Activated CD8-positive, alpha-beta T cell treated with anti-CD3 and anti-CD28 coated beads, Interleukin-2, amount 10 ng/mL, durations not matched to agents 7 days and 5 days (primary cell): ENCODE measurements at places on chromosomes 2 and 18. TPM values are rescaled to one million over a fixed set of nuclear protein-coding genes. Genes with fewer than 3 reads are reported as not detected.

Gene IFIH1
- 37.3 TPM for total RNA-seq

Gene CFAP53
- 0.21 TPM for total RNA-seq

Gene CENPA
- 58.1 TPM for total RNA-seq

Gene CABYR
- total RNA-seq = 0.97 TPM

Gene MDH1B
- 0.57 TPM for total RNA-seq

Gene FSIP2
- 0.26 TPM for total RNA-seq

Gene TXNDC2
- not detected for total RNA-seq

Gene AUP1
- total RNA-seq = 123 TPM

Gene SIX2
- total RNA-seq = not detected

Gene LYG1
- total RNA-seq = 1.4 TPM

Gene C2orf72
- 0.16 TPM for total RNA-seq

Gene LRRC30
- not detected for total RNA-seq

Gene CCDC85A
- not detected for total RNA-seq

Gene ANKRD36C
- total RNA-seq = 87.5 TPM

Gene SERPINB11
- total RNA-seq = not detected

Gene DYNAP
- total RNA-seq = not detected

Gene DES
- not detected for total RNA-seq

Gene LYG2
- total RNA-seq = not detected

Gene SIX3
- total RNA-seq = 0.10 TPM

Gene CHMP1B
- 21.1 TPM for total RNA-seq

Gene L3MBTL4
- not detected for total RNA-seq

Gene SLC14A1
- total RNA-seq = 2.4 TPM

Gene ARPC2
- 821 TPM for total RNA-seq

Gene PIGN
- total RNA-seq = 27.9 TPM

Gene ABCB11
- total RNA-seq = not detected

Gene MLPH
- total RNA-seq = not detected

Gene RND3
- not detected for total RNA-seq

Gene IMPACT
- 7.0 TPM for total RNA-seq

Gene CYP1B1
- 1.9 TPM for total RNA-seq

Gene SCN7A
- total RNA-seq = not detected

Gene ANKRD62
- not detected for total RNA-seq

Gene GBX2
- not detected for total RNA-seq

Gene SPDYA
- 1.2 TPM for total RNA-seq

Gene GPR75
- 2.8 TPM for total RNA-seq

Gene HIBCH
- total RNA-seq = 13.7 TPM

Gene GDF7
- not detected for total RNA-seq

Gene C2orf66
- 0.32 TPM for total RNA-seq

Gene COX5B
- 215 TPM for total RNA-seq

Gene WDR33
- 64.3 TPM for total RNA-seq

Gene CLEC4F
- not detected for total RNA-seq

Gene TMEM247
- not detected for total RNA-seq

Gene ANKRD30B
- not detected for total RNA-seq

Gene STARD6
- total RNA-seq = not detected

Gene PEX13
- 15.5 TPM for total RNA-seq

Gene SLC19A3
- not detected for total RNA-seq

Gene PLEK
- 4.5 TPM for total RNA-seq

Gene ARHGAP15
- 158 TPM for total RNA-seq

Gene TMEM169
- 1.2 TPM for total RNA-seq

Gene CNDP1
- not detected for total RNA-seq

Gene TNFRSF11A
- total RNA-seq = 4.3 TPM

Gene ACMSD
- total RNA-seq = not detected

Gene ZBTB7C
- total RNA-seq = not detected

Gene SLC5A7
- total RNA-seq = not detected
